ENCODE measurements at places on chromosomes 2 and 18. TPM values are rescaled to one million over a fixed set of nuclear protein-coding genes. Genes with fewer than 3 reads are reported as not detected.

CFC1 gene
- polyA plus RNA-seq = not detected

RPRD1A gene
- polyA plus RNA-seq = 62.4 TPM

CYP26B1 gene
- polyA plus RNA-seq = 16.9 TPM

RND3 gene
- polyA plus RNA-seq = 58.6 TPM

GRCh38 chr18:3321133-3321812, 59.3 kb downstream of the MYL12B start:
- DNase-seq = no peak

GRCh38 chr2:218860950-218861381, 1.4 kb downstream of the WNT6 start:
- DNase-seq = no peak

- no peak for DNase-seq
Observed at GRCh38 chr2:2507417-2507997, 176.4 kb upstream of the MYT1L start.

DNA sequence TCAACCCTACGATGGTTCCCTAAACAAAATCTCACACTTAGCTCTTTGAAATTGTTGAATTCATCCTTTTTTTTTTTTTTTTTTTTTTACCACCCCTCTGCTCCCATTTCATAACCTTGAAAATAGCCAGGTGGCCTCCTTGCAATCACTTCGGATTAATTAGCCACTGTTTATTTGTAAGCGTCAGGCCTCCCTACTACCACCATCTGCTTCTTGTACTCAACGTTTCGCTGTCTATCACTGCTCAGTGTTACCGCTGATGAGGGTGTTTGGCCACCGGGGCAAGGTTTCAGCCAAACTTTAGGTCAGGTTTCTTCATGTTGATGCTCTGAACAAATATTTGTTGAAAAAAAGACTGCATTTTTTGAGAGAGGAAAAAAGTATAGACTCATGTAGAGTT, 183.2 kb downstream of the EPHA4 start:
- no peak for DNase-seq

DNA sequence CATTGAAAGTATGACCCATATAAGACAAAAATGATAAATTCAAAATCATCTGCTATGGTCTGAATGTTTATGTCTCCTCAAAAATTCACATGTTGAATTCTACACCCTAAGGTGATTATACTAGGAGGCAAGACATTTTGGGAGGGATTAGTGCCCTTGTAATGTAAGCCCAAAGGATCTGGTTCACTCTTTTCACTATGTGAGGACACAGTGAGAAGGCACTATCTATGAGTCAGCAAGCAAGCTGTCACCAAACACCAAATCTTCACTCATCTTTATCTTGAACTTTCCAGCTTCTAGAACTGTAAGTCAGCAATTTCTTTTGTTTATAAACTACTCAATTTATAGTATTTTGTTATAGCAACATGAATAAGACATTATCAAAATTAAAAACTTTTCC, 284.7 kb upstream of the ZC3H15 start:
- DNase-seq = no peak

- no peak for DNase-seq
Observed at GRCh38 chr2:148593421-148593820, 51.1 kb upstream of the EPC2 start.

GRCh38 chr2:145721681-145722080, 1201.8 kb upstream of the ZEB2 start:
- DNase-seq = no peak

GRCh38 chr18:4241090-4241617, 214.0 kb downstream of the DLGAP1 start:
- no peak for DNase-seq
